T-helper 22 cell (primary cell): ENCODE measurements at places on chromosomes 1 and 21.

GRCh38 chr1:44792736-44793502 is 4.9 kb upstream of the BEST4 start:
- DNase-seq = no peak

DNA sequence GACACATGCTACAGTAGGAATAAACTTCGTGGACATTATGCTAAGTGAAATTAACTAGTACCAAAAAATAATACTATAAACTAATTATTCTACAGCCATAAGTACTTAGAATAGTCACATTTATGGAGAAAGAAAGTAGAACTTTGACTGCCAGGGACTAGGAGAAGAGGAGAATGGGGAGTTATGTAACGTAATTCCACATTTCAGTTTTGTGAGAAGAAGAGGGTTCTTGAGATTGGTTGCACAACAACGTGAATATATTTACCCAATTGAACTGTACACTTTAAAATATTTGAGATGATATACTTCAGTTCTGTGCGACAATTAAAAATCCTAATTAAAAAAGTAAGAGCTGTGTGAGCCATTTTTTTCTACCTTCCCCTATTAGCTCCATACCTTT is 1412.9 kb downstream of the PLA2G4A start:
- no peak for DNase-seq

GRCh38 chr1:181094416-181095212 is 6.1 kb downstream of the IER5 start:
- no peak for DNase-seq

GRCh38 chr21:33890187-33890586 is 25.4 kb downstream of the ATP5PO start:
- no peak for DNase-seq

DNA sequence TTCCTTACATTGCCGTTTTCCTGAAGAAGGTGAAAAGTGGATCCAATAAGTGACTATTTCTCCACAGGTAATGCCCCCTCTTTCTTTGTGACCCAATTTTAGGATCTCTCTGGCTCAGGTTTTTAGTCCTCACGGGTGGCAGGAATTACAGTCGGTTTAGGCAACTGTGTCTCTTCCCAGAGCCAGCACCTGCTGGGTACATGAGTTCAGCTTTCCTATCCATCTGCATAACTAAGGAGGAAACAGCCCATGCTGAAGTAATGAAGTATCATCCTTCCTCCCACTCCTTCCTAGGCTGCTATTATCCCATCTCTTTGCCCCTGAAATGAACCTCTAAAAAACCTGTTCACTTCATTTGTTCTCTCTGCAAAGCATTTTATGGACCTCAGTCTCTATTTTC is 544.6 kb downstream of the NEGR1 start:
- no peak for DNase-seq

DNA sequence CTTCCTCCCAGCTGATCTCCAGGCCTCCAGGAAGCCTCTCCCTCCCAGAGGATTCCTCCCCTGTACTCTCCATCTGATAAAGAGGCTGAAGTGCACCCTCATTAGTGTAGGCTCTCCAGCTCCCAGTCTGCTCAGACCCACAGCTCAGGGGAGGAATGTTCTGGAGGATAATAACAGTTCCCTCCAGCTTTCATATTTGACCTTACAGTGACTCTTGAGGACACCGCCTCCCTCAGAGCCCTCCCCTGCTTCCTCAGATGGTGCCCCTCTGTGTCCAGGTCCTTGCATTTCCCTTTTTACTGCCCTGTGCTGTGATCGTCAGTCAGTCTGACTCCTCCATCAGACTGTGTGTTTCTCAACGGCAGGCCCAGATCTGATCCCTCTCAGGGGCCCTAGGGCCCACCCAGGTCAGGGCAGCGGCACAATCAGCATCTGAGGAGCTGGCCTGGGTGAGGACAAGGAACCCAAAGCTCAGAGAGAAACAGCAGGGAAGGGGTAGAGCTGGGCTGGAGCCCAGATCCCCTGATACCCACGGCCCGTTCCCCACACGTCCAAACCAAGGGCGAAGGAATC is 1.1 kb upstream of the SHISAL2A start:
- no peak for DNase-seq
